AG04450 (cell line): ENCODE measurements at places on chromosomes 1 and 21. TPM values are rescaled to one million over a fixed set of nuclear protein-coding genes. Genes with fewer than 3 reads are reported as not detected.

DNA sequence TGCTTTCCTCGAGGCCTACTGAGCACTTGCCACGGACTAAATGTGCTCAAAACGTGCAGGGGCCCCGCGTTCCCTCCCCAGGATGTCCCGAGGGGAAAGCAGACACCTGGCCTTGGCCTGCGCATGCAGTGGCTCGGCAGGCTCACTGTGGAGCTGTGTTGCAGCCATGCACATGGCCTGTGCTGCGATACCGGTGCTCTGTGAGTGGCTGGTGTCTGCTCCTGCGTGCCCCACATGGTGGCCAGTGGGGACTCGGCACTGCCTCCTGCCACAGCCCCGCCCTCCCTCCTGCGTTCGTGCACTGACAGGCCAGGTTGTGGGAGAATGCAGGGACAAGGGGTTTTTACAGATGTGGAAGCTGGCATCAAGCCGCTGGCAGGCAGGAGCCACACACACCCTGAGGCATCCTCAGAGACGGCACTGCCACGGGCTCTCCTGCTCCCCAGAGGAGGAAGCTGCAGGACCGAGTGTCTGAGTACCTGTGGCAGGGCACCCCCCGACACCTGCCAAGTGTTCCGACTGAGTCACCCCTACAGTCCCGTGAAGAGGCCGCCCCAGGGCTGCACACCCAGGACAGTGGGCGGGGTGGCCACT lies 16.9 kb upstream of the PTTG1IP start:
- DNase-seq = no peak

Gene SLFNL1
- polyA plus RNA-seq = 0.06 and 0.09 TPM in 2 replicates

- DNase-seq = peak; percentile 37
Observed at GRCh38 chr1:67713057-67713846, 28.3 kb downstream of the GADD45A start.

- no peak for DNase-seq
Observed at GRCh38 chr1:77546890-77547289, 135.6 kb downstream of the ZZZ3 start.

Gene PACC1
- polyA plus RNA-seq = 10.6 and 12.6 TPM in 2 replicates

Gene CFAP107
- polyA plus RNA-seq = not detected in 2 replicates

DNA sequence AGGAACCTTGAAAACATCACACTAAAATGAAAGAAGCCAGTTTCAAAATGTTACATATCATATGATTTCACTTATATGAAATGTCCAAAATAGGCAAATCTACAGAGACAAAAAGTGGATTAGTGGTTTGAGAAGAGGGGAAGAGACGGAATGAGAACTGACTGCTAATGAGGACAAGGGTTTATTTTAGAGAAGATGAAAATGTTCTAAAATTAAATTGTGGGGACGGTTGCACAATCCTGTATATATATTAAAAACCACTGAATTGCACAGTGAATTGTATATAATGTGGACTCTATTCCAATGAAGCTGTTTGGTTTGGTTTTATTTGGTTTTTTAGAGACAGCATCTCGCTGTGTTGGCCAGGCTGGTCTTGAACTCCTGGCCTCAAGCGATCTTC lies 35.6 kb downstream of the PRPF38A start:
- no peak for DNase-seq

- DNase-seq = no peak
Observed at GRCh38 chr1:113870778-113871177, 734 bp downstream of the PTPN22 start.

DNA sequence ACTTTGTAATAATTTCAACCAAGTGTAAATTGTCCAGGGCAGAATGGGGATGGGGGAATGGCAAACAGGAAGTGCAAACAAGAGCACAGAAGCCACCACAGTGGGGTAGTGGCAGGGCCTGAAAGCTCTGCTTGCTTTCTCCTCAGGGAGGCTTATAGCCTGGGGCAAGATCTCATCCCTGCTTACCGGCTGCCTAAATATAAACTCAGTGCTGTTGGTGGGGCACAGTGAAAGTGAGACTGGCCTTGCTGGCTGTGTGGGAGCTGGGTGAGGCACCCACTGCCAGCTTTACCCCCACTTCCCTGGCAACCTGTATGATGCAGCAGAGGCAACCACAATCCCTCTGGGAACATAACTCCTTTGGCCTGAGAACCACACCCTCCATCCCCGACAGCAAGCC lies 15.2 kb downstream of the STYXL2 start:
- no peak for DNase-seq

- no peak for DNase-seq
Observed at GRCh38 chr1:154764773-154765172, 105.3 kb downstream of the KCNN3 start.

DNA sequence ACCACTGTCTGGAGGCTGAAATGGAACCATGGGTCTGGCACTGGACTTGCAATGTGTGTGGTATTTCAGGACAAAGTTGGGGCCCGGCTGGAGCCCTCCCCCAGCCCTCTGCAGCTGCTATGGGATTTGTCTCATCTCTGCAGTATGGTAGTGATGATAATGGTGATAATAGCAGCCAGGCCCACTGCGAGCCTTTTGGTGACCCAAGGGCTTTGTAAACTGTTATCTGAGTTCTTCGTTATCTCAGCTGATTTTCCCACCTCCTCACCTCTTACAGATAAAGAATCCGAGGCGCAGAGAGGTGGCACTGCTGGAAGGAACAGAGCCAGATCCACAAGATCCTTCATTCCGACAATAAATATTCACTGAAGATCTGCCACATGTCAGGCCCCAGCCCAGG lies 11.7 kb upstream of the WNT4 start:
- DNase-seq = no peak

Gene CRYAA
- polyA plus RNA-seq = not detected in 2 replicates

DNA sequence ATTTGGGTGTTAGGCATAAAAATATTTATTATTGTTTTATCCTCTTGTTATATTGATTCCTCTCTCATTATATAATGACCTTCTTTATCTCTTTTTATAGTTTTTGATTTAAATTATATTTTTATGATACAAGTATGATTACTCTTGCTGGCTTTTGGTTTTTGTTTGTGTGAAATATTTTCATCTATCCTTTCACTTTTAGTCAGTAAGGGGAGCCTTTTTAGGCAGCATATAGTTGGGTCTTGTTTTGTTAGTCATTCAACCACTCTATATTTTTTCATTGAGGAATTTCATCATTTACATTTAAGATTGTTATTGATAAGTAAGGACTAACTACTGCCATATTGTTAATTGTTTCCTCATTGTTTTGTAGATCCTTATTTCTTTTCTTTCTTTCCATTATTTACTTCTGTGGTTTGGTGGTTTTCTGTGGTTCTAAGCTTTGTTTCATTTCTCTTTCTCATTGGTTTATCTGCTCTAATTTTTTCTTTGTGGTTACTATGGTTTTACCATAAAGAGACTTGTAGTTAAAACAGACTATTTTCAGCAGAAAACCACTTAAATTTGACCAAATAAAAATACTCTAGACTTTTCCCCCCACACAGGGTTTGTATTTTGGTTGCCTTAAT lies 593.1 kb downstream of the NUF2 start:
- no peak for DNase-seq

- no peak for DNase-seq
Observed at GRCh38 chr1:177183836-177184235, 13.1 kb downstream of the BRINP2 start.

- no peak for DNase-seq
Observed at GRCh38 chr1:145758116-145758515, 38.8 kb downstream of the CD160 start.

GRCh38 chr21:41817228-41817627 lies 50.4 kb upstream of the RIPK4 start:
- DNase-seq = peak; percentile 44

Gene RSPH1
- not detected in 2 replicates for polyA plus RNA-seq

GRCh38 chr1:42953182-42954180 lies 5.2 kb downstream of the SLC2A1 start:
- DNase-seq = no peak

DNA sequence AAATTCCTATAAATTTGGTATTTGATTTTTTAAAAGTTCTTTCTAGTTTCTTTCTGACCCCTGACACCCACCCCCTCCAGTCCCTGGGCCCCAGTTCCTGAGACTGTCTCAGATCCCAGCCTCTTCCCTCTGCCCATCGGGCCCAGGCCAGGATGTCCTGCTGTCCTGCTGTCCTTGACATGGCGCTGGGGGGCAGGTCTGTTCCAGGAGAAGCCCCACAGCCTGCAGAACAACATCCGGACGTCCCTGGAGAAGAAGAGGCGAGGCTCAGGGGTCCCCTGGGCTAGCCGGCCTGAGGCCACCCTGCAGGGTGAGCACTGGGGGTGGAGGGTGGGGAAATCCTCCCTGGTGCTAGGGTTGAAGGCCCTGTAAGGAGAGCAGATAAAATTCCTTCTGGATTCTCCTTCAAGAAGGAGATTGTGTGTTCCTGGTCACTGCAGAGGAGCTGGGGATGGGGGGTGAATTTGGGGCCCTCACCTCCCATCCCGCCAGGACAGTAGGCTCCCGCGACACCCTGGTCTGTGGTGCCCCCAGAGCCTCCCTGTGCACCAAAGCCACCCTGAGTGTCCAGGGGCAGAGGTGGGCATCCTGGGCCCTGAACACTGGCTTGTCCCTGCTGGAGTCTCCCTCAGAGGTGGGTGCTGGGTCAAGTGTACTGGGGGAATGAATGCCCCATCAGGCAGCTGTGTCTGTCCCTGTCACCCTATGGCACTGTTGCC lies 45.0 kb downstream of the DISP3 start:
- DNase-seq = no peak

Gene FMO5
- polyA plus RNA-seq = 0.98 and 1.2 TPM in 2 replicates
